ENCODE measurements at places on chromosomes 11 and 22.

DNA sequence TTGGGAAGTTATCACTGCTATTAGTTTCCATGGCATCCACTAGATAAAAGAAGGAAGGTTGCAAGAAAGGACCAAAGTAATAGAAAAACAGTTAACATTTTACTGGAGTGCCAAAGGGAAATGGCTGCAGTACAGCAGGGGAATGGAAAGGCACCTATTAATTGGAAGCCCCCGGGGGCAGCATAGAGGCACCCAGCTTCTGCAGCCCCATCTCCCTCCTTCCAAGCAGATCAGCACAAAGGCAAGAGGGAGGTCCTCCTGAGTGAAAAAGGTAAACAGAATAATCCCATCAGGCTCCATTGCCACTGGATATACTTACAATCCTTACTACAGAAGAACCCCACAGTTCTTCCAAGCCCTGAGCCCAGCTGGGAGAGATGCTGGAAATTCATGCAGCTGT, 887.1 kb downstream of the DLG2 start:
- DNase-seq: no peak

DNA sequence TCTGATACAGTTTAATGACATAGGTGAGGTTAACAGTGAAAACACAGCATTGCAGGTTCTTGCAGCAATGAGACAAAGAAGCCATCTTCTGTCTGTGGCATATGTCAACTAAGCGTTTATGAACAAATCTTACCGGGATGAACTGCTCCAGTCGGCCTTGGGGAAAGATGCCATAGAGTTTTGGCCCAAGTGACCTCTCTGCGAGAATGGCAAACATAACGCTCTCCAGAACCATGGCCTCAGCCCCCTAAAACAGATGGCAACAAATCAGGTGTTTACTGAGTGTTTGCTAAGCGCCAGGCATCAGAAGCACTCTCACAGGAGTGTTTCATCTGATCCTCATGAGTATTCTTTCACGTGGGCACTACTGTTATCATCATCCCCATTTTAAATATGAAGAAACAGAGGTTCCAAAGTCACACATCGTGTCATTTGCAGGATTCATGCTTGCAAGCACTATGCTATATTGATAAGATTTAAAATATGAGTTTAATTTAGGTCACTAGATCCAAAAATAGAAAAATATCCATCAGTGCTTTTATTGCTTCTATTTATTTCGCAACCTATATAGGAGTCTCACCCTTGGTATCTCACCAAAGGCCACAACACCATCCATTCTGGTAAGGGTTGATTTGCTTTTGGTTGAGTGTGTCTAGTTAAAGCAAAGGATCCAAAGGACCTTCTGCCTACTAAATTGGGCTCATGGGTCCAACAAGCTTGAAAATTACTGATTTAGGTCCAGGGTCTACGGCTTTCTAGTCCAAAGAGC, 35.9 kb downstream of the TCIRG1 start:
- no peak for DNase-seq

DNA sequence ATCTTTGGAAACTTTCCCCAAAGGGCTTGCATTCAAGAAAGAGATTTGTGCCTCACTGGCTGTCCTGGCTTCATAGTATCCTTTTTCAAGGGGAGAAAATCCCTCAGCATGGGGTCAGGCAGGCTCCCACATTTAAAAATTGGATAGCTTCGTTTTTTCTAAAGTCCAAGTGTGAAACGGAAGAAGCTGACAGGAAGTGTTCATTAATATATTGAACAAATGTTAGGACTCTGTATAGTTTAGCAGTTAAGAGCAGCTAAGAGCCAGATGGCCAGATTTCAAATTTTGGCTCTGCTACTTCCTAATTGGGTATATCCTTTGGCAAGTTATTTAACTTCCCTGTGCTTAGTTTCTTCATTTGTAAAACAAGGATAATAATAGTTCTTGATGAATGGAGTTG, 354.9 kb upstream of the FAT3 start:
- no peak for DNase-seq

GRCh38 chr11:119899997-119900396, 171.0 kb upstream of the NECTIN1 start:
- DNase-seq: no peak

- DNase-seq: peak; percentile 86
Observed at GRCh38 chr11:61567286-61568061, 13.4 kb downstream of the SYT7 start.

- peak; percentile 78 for DNase-seq
Observed at GRCh38 chr11:76208438-76209374, 2.4 kb upstream of the WNT11 start.

DNA sequence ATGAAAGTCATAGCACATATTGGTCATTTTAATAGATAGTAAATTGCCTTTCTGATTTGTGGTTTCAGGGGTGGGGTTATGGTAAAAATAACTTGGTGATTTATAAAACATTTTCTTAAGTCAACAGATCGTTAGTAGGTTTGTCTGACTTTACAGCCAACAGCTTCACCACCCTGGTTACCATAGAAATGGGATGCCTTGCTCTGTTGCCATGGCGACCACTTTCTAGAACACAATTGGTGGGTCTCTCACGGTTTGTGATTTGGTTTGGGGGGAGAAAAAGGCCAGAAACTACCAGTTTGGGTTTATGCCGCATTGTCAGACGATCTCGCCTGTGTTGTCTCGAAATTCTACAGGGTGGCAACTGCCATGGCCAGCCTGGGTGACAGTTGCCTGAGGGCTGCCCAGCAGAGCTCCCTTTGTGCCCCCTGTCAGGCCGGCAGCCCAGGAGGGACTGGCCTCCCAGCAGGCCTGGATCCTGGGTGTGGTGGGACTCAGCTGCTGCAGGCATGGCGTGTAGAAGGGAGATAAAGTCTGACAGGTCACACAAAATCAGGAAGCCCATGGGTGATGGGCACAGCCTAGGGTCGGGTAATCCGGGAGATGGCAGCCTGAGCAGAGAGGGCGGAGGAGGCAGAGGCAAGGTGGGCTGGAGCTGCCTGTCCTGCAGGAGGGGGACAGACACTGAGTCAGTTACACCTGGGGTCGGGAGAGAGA, 30.9 kb downstream of the KCNC1 start:
- no peak for DNase-seq

DNA sequence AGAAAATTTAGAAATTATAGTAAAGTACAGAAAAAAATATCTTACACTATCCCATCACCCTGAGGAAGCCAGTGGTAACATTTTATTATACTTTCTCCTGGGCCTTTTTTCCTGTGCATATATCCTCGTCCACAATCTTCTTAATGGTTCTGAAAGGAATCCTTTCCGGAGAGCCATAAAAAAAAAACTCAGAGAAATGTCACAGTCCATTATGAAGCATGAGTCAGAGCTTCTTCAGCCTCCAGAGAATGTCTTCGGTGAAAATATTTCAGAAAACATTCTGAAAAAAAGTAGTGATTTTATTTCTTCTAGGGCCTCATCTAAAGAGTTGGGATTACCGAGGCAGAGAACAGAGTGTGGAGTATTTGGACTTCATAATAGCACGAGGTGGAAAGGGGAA, 163.4 kb downstream of the INSC start:
- DNase-seq: no peak

DNA sequence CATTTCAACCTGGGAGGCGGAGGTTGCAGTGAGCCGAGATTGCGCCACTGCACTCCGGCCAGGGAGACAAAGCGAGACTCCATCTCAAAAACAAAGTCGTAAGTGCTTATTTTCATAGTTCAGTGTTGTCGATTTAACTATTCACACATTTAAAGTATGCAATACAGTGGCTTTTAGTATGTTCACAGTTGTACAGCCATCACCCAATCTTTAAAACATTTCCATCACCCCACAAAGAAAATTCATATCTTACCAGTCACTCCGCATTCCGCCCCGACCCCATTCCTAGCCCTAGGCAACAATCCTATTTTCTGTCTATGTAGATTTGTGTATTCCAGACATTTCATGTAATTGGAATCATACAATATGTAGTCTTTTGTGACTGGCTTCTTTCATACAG, 11.9 kb downstream of the IPO7 start:
- DNase-seq: no peak

DNA sequence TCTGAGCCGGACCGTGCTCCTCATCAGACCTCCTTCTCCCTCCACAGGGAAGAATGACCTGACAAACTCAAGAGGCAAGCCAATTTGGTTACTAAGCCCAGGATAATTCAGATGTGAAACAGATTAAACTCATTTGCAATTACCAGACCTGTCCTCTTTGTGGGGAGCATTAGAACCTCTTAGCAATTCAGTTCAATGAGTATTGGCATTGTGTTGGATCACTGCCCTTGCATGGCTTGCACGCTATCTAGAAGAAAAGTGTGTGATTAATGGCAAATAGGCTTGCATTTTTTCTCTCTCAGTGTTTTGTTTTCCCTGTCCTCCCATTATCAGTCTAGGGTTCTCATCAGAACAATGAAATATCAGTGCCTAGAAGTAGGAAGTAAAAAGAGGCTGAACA, 365.6 kb downstream of the OPCML start:
- no peak for DNase-seq

GRCh38 chr11:94845622-94846021, 77.5 kb downstream of the AMOTL1 start:
- no peak for DNase-seq

DNA sequence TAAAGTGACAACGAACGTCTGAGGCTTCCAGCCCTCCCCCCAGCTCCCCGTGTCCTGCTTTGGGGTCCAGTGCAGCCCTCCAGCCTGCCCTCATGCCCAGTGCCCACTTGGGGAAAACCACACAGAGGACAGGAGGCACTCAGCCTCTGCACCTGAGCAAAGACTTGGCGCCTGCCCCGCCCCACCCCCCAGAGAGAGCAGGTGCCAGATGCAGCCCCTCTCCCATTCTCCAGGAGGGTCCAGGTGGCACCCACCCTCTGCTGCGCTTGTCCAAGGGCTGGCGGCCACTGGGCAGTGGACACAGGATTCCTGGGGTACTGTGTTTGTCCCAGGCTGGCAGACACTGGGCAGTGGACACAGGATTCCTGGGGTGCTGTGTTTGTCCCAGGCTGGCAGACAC, 15.7 kb downstream of the RNH1 start:
- no peak for DNase-seq

DNA sequence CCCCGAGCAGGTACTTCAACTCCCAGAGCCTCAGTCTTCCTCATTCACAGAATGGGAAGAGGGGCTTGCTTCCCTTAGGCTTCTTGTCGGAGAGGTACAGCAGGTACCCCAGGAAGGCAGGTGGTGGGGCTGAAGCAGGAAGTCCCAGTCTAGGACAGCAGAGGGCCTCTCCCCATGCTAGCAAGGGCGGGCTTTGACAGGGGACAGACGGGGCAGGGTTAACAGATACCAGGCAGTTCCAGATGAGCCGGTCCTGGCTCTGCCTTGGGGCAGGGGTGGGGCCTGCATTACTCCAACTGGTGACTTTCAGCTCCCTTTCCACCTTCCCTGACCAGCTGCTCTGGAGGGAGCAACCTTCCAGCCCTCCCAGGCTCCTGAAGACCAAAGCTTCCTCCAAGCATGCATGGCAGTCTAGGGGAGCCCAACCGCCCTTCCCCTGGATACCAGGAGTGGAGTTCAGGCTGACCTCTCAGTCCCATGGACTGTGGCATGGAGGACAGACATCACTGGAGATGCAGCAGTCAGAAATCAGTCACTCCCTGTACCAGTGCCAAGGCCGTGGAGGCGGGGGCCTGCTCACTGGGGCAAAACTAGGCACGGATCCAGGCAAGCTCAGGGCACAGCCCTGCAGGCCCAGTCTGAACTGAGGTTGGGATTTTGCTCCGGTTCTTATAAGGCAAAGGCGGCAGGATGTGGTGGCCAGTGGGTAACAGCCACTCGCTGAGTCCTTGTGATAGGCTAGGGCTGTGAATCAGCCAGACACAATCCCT, 60.5 kb downstream of the NAT10 start:
- DNase-seq: peak; percentile 87

GRCh38 chr11:33642461-33643166, 58.0 kb downstream of the C11orf91 start:
- no peak for DNase-seq

DNA sequence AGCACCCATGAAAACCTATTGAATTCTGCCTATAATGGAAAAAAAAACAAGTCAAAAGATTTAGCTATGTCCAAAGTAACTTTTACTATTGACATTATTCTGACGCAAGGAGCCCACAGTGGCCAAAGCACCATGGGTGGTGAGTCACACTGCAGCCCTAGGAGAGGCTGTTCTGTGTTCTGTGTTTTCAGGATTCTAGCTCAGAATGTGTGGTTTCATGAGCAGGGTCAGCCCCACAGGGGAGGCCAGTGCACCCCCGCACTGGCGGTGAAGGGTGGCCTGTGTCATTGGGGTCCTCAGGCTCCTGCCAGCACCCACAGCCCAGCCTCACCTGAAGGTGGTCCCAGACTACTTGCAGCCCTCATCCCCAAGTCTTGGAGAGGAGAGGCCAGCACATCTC, 112.2 kb downstream of the BRD1 start:
- no peak for DNase-seq

GRCh38 chr11:125943661-125944349, 2.0 kb upstream of the VSIG10L2 start:
- no peak for DNase-seq

GRCh38 chr11:38013157-38013556, 1415.1 kb upstream of the RAG2 start:
- DNase-seq: no peak

GRCh38 chr22:30523646-30524489, 18.4 kb upstream of the SEC14L4 start:
- DNase-seq: no peak

DNA sequence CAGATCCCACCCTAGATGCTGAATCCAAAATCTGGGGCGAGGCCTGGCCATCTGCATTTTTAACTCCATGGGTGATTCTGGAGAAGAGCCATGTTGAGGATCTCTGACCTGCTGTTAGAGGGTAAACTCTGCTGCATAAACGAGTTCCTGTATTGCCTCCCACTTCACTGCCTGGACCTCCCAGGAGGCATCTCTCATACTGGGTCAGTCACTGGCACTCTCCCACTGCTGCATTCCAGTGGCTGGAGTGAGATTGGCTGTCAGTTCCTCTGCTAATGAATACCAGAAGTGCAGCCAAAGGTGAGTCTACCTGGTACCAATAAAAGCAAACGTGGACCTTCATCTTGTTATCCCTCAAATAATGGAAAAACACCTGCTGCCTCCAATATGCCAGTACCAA, 10.3 kb downstream of the POLDIP3 start:
- no peak for DNase-seq

DNA sequence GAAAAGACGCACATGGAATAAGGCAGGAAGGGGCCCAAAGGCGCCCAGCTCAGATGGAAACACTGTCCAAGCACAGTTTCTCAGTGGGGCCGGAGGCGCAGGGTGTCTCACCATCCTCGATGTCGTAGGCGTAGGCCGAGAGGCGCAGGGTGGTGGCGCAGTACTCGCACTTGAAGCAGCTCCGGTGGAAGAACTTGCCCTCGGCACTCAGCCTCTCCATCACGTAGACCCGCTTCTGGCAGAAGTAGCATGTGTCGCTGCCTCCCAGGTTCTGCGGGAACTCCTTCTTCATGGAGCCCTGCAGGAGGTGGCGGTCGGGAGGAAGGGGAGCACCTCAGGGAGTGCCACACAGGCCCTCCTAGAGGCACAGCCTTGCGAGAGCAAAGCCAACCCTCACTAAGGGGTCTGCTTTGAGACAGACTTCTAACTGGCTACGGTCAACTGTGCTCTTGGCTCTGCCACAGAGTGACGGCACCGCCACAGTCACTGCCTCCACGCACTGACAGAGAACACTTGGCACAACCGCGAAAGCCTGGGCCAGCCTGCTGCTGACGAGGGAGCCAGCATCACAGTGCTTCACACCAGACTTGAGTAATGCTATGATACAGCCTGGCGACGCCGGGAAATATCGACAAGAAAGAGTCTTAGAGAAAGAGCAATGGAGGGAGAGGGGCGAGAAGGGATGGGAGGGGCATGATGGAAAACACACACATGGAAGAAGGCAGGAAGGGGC, 97.6 kb upstream of the BID start:
- DNase-seq: no peak
